ENCODE measurements at places on chromosomes 4 and X. TPM values are rescaled to one million over a fixed set of nuclear protein-coding genes. Genes with fewer than 3 reads are reported as not detected.

DNA sequence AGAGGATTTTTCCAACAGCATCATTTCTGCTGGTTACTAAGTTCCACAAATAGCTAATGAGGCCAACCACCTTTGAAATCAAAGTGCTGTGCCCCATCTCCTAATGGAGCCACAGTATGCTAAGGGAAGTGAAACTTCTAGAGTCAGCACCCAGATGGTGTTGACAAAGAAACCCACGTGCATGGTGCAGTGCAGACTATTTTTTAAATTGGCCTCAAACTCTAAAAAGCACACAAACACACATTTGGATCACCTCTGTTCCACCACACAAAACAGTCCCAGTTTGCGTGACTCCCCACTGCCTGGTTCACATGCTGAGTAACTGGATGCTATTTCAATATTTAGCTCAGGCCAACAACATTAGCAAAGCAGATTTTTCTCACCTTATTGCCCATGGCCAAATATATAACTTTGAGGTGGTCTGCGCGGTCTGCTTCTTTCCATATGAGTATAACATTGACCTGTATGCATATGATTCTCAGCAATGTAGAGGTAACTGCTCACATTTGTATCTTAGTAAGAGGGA, 69.9 kb downstream of the AMELX start:
- H3K27ac ChIP-seq: no peak overlapping the region
- no peaks in the 10 kb centered on the region for H3K27me3 ChIP-seq
- no peaks in the 10 kb centered on the region for H3K4me1 ChIP-seq

DNA sequence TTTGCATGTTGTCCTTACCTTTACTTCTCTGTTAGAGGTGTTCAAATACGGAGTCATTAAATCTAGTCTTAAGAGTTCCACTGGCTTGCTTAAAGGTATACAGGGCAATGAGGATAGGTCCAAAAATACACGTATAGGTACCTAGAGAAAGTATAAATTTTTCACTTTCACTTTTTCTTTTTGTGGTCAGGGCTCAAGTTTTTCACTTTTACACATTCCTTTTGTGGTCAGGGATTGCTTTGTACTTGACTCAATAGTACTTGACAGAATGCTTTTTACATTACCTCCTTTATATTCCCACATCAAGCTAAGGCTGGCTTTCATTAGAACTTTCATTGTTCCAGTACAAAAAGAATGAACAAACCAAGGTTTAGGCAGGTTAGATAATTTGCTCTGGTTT, 21.7 kb downstream of the TMEM184C start:
- no peak overlapping the region for H3K4me3 ChIP-seq
- no peak overlapping the region for H3K27ac ChIP-seq
- no peaks in the 10 kb centered on the region for H3K27me3 ChIP-seq
- H3K4me1 ChIP-seq: no peaks in the 10 kb centered on the region
- peaks cover 4% of the 10 kb centered on the region for H3K36me3 ChIP-seq

Gene CD38
- total RNA-seq: under 0.01 TPM

Gene PI4K2B
- 21.0 TPM for total RNA-seq

- DNase-seq: peak; percentile 91
- no peak overlapping the region for H3K4me3 ChIP-seq
- no peaks in the 10 kb centered on the region for H3K4me1 ChIP-seq
Measured at GRCh38 chr4:181548873-181549575, 694.2 kb upstream of the TENM3 start.

- DNase-seq: no peak
- H3K36me3 ChIP-seq: no peaks in the 10 kb centered on the region
- no peaks in the 10 kb centered on the region for H3K27me3 ChIP-seq
Measured at GRCh38 chr4:159549098-159549518, 446.2 kb downstream of the RAPGEF2 start.

Gene VAMP7
- 31.8 TPM for total RNA-seq

- H3K27ac ChIP-seq: no peak overlapping the region
- no peak for DNase-seq
- H3K4me3 ChIP-seq: no peak overlapping the region
- H3K36me3 ChIP-seq: no peaks in the 10 kb centered on the region
Measured at GRCh38 chr4:40613456-40613855, 16.2 kb downstream of the RBM47 start.

DNA sequence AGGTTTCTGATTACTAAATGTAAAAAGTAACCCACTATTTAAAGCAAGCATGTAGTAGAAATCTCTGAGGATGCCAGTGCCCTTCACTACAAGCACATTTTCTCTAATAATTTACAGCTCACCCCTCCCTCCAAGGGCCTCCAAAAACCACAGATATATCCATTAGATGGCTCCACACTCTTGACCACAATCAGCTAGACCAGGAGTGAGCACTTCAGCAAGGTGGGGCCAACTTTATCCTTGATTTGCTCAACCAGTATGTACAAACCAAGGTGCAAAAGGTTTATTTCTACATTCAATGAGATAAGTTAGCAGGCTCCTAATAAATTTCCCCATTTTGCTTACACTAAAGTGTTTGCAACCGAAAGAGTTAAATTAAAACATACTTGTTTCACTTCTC, 35.8 kb downstream of the RFC1 start:
- H3K4me3 ChIP-seq: no peak overlapping the region
- DNase-seq: no peak
- no peaks in the 10 kb centered on the region for H3K4me1 ChIP-seq
- no peak overlapping the region for H3K27ac ChIP-seq

- H3K27me3 ChIP-seq: no peaks in the 10 kb centered on the region
- H3K4me3 ChIP-seq: no peak overlapping the region
- H3K36me3 ChIP-seq: no peaks in the 10 kb centered on the region
- DNase-seq: no peak
- H3K4me1 ChIP-seq: no peaks in the 10 kb centered on the region
- no peak overlapping the region for H3K27ac ChIP-seq
Measured at GRCh38 chrX:18126971-18127370, 93.7 kb downstream of the BEND2 start.

GRCh38 chr4:81874661-81875515, 403.2 kb upstream of the RASGEF1B start:
- H3K27ac ChIP-seq: no peak overlapping the region
- H3K4me1 ChIP-seq: no peaks in the 10 kb centered on the region
- no peaks in the 10 kb centered on the region for H3K27me3 ChIP-seq
- no peaks in the 10 kb centered on the region for H3K36me3 ChIP-seq

GRCh38 chr4:148425327-148426110, 16.7 kb downstream of the NR3C2 start:
- H3K36me3 ChIP-seq: no peaks in the 10 kb centered on the region
- DNase-seq: no peak
- H3K4me3 ChIP-seq: no peak overlapping the region
- H3K27me3 ChIP-seq: no peaks in the 10 kb centered on the region

Gene SLC10A7
- total RNA-seq: 7.4 TPM

Gene SRPK3
- total RNA-seq: 0.51 TPM

- H3K27me3 ChIP-seq: no peaks in the 10 kb centered on the region
- no peak overlapping the region for H3K4me3 ChIP-seq
- H3K36me3 ChIP-seq: no peaks in the 10 kb centered on the region
- H3K27ac ChIP-seq: no peak overlapping the region
- no peaks in the 10 kb centered on the region for H3K4me1 ChIP-seq
- peak; percentile 81 for DNase-seq
Measured at GRCh38 chr4:164446516-164446915, 307.4 kb upstream of the SMIM31 start.

DNA sequence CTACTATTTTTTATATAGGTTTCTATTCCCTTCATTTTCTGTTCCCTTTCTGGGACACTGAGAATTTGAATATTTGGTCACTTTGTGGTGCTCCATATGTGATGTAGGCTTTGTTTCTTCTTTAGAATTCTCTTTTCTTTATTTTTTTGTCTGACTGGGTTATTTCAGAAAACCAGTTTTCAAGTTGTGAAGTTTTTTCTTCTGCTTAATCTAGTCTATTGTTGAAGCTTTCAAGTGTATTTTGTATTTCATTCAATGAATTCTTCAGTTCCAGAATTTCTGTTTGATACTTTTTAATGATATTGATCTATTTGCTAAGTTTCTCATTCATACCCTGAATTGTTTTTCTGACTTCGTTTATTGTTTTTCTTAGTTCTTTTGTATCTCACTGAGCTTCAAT, 96.2 kb upstream of the HAND2 start:
- no peaks in the 10 kb centered on the region for H3K36me3 ChIP-seq
- no peak for DNase-seq
- H3K27me3 ChIP-seq: no peaks in the 10 kb centered on the region
- no peak overlapping the region for H3K4me3 ChIP-seq

Gene TMSB4X
- total RNA-seq: 17,013 TPM

DNA sequence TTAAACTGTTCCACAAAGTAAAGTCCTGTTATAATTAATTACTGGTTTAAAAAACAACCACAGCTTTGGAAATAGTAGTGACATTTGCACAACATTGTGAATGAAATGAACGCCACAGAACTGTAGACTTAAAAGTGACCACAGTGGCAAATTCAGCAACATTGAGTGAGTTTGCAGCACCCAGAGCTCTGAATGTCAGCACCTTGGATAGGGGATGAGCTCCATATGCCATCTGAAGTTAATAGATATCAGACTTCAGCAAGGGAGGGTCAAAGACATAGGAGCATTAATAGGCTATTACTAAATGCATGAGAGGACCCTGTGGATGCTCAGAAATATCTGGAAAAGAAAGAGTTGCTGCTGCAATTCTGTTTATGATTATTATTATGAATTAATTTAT, 55.3 kb upstream of the KCNIP4 start:
- no peak for DNase-seq
- no peak overlapping the region for H3K4me3 ChIP-seq
- H3K27me3 ChIP-seq: no peaks in the 10 kb centered on the region

Gene NPY1R
- total RNA-seq: under 0.01 TPM

DNA sequence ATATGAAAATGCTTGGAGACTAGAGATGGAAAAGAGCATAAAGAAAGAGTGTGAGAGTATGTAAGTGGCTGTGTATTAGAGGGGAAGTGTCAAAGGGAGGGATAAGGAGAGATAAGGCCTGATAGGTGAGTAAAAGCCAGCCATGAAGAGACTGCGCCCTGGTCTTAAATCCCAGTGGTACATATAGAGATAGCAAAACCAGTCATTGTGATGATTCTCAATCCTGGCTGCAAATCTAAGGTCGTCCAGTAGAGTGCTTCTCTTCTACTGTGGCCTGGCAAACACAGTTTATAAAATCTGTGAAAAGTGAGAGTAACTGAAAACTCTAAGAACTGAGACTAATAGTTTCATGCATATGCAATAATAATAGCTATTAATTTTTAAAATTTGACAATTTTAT, 86.9 kb downstream of the MAB21L2 start:
- DNase-seq: no peak
- no peaks in the 10 kb centered on the region for H3K36me3 ChIP-seq
- H3K27ac ChIP-seq: no peak overlapping the region
- H3K27me3 ChIP-seq: no peaks in the 10 kb centered on the region
- no peaks in the 10 kb centered on the region for H3K4me1 ChIP-seq

GRCh38 chr4:16226816-16227461, 668 bp upstream of the TAPT1 start:
- H3K27ac ChIP-seq: peak overlapping the region; percentile 68
- H3K4me1 ChIP-seq: peaks cover 4% of the 10 kb centered on the region
- H3K36me3 ChIP-seq: no peaks in the 10 kb centered on the region
- H3K4me3 ChIP-seq: peak overlapping the region; percentile 57
- H3K27me3 ChIP-seq: no peaks in the 10 kb centered on the region
- peak; percentile 19 for DNase-seq

DNA sequence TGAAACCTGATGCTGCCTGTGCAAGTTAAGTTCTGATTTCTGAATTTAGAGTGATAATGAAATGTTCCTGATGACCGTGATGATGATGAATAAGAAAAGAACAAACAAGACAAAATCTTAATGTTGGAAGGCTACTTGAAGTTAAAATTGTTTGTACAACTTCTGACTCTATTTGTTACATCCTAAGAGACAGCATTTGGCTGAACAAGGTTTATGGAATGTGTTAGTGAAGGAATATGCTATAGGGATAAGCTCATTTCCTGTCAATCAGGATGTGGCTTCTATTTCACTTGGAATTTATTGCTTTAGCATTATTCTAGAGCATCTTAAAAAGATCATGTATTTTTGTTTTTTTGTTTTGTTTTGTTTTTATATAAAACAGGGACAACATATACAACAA, 267.5 kb downstream of the FAT4 start:
- no peaks in the 10 kb centered on the region for H3K4me1 ChIP-seq
- H3K27me3 ChIP-seq: no peaks in the 10 kb centered on the region
- H3K4me3 ChIP-seq: no peak overlapping the region
- DNase-seq: peak; percentile 11
- H3K27ac ChIP-seq: no peak overlapping the region

- H3K4me1 ChIP-seq: no peaks in the 10 kb centered on the region
- no peak overlapping the region for H3K4me3 ChIP-seq
- no peaks in the 10 kb centered on the region for H3K36me3 ChIP-seq
Measured at GRCh38 chr4:77308843-77309242, 151.8 kb downstream of the CCNG2 start.

Gene PCYT1B
- total RNA-seq: 0.17 TPM

- H3K4me1 ChIP-seq: peaks cover 2% of the 10 kb centered on the region
- peak; percentile 42 for DNase-seq
Measured at GRCh38 chrX:39764441-39764914, 333.3 kb downstream of the BCOR start.

GRCh38 chr4:115851918-115852766, 738.7 kb upstream of the NDST4 start:
- DNase-seq: no peak
- H3K4me1 ChIP-seq: no peaks in the 10 kb centered on the region
- no peaks in the 10 kb centered on the region for H3K27me3 ChIP-seq
- no peak overlapping the region for H3K4me3 ChIP-seq

GRCh38 chr4:183170894-183171293, 71.8 kb downstream of the WWC2 start:
- H3K4me3 ChIP-seq: no peak overlapping the region
- peaks cover 9% of the 10 kb centered on the region for H3K4me1 ChIP-seq
- no peak for DNase-seq

Measured in fibroblast of lung (primary cell).